ENCODE measurements at places on chromosomes 11 and 22.
A peak's percentile ranks its signal among the peaks of the same experiment; 100 is the strongest.

DNA sequence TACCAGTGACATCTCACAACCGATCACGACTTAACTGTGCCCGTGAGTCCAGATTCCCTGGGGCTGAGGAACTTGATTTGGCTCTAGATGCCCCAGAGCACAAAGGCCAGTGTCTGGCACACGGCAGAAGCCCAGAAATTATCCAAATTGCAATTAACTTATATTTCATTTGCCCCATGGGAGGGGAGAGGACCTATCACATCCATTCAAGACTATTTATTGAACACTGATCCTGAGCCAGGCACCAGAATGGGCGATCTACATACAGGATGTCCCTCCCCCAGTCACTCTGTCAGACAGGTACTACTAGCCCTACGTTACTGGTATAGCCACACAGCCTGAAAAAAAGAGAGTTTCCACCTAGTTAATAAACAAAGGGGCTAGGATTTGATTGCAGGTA is 5.1 kb downstream of the DNAL4 start:
- no peak overlapping the region for H3K4me3 ChIP-seq
- H3K4me1 ChIP-seq = peaks cover 9% of the 10 kb centered on the region
- H3K27me3 ChIP-seq = no peaks in the 10 kb centered on the region
- no peak overlapping the region for H3K27ac ChIP-seq

DNA sequence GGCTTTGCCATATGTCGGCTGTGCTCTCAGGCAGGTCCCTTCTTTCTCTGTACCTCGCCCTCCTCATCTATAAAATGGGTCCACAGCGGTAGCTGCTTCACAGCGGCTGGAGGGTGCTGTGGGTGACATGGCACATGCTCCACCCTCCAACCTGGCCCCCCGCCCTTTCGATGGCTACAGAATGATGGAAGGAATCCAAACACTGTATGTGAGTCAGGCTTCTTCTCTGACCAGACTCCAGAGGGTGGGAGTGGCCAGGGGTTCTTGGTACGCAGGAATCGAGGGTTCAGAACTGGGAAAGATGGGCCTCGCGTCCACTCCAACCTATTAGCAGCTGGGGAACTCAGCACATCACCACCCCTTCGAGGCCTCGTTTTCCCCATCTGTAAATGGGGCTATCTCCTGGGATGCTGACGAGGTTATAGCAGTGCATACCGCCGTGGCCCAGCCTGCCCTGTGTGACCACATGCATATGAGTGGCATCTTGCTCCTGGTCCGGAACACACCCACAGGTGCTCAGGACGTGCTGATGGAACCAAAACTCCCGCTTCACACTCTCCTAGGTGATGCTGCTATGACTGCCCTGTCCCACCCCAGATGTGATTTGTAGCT is 26.4 kb downstream of the MN1 start:
- H3K36me3 ChIP-seq = no peaks in the 10 kb centered on the region
- no peaks in the 10 kb centered on the region for H3K4me1 ChIP-seq
- no peaks in the 10 kb centered on the region for H3K27me3 ChIP-seq
- DNase-seq = no peak
- no peak overlapping the region for H3K4me3 ChIP-seq

DNA sequence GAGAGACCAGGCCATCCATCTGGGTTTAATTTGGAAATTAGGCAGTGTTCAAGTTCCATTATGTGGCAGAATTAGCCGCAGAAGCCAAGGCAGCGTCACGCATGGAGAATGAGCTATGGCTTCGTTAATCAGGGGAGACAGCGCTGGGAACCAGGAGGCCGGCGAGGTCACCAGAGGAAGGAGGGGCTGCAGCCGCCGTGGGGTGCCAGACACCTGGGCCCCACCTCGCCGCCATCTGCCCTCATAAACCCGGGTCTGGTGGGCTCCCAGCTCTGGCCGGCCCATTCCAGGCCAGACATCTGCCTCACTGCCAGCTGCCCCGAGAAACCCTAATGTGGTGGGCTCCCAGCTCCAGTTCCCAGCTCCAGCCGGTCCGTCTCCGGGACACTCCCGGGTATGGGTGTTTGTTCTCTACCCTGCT is 676.9 kb downstream of the BRD1 start:
- DNase-seq = no peak
- H3K4me1 ChIP-seq = no peaks in the 10 kb centered on the region
- H3K27ac ChIP-seq = no peak overlapping the region

DNA sequence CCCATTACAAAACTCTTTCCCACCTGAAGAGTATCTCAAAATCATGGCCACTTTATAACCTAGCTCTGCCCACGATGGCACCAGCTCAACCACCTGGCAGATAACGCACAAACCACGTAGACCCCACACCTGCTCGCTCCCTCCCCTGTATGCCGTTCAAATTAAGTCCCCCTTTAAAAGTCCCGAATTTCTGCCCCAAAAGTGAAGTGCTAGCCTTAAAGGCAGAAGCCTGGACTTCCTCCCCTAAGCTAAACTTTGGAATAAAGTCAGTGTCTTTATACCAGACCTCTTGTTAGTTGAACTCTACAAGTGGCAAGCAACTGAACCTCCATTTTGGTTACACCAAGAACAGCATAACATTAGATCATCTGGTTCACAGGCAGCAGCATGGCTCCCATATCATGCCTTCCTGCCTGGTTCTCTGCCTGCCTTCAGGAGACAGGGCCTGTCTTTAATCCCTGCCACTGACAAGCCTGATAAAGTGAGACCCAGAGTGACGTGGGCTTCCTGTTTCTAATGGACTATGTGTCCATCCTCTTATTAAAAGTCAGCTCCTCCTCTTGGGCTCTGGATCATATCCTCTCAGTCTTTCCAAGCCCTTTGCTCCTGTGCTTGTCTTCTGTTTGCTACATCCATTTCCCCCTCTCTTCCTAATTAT is 32.6 kb upstream of the NNMT start:
- no peaks in the 10 kb centered on the region for H3K36me3 ChIP-seq
- H3K4me3 ChIP-seq = no peak overlapping the region

GRCh38 chr11:68194675-68195294 is 18.3 kb downstream of the KMT5B start:
- no peaks in the 10 kb centered on the region for H3K36me3 ChIP-seq
- H3K27me3 ChIP-seq = no peaks in the 10 kb centered on the region
- H3K27ac ChIP-seq = no peak overlapping the region
- H3K4me1 ChIP-seq = peaks cover 47% of the 10 kb centered on the region
- no peak for DNase-seq
- no peak overlapping the region for H3K4me3 ChIP-seq

DNA sequence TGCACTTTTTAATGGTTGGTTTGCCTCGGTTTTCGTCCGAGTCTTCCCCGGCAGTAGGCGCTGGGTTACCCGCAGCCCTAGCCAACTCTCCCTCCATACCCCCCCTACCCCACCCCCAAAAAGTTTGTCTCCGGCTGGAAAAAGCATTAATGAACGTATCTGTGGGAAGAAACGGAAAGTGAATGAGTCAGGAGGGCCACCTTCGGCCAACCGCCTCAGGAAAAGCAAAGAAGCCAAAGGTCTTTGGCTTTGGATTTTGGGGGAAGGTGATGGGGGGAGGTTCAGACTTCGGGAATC is 508 bp upstream of the FLI1 start:
- peak overlapping the region; percentile 77 for H3K4me3 ChIP-seq
- peak overlapping the region; percentile 77 for H3K27ac ChIP-seq
- no peak for DNase-seq

GRCh38 chr22:45218976-45219375 is 21.7 kb downstream of the KIAA0930 start:
- no peaks in the 10 kb centered on the region for H3K27me3 ChIP-seq
- peaks cover 4% of the 10 kb centered on the region for H3K4me1 ChIP-seq
- no peak overlapping the region for H3K4me3 ChIP-seq
- no peak overlapping the region for H3K27ac ChIP-seq
- no peaks in the 10 kb centered on the region for H3K36me3 ChIP-seq

DNA sequence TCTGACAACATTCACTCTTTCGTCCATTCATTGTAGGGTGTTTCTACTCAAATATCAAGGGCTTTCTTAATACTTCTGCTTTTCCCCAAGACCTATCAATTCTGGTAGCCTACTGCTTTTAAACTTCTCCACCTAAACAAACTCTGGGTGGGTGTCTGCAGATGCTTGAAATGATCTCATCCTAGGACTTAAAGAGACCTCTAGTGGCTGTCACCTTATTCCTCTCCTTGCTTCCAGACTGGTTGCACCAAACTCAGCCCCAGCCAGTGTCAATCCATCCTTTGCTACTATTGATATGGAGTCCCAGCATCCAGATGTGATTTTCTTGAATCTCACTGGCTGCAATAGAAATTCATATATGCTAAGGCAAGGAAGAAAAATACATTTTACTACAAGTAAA is 274.7 kb downstream of the NXPE2 start:
- H3K27me3 ChIP-seq = no peaks in the 10 kb centered on the region
- DNase-seq = no peak
- no peaks in the 10 kb centered on the region for H3K36me3 ChIP-seq
- H3K4me3 ChIP-seq = no peak overlapping the region

GRCh38 chr11:8788616-8789015 is 106.0 kb downstream of the RPL27A start:
- H3K27ac ChIP-seq = no peak overlapping the region
- no peaks in the 10 kb centered on the region for H3K36me3 ChIP-seq
- no peak for DNase-seq
- no peak overlapping the region for H3K4me3 ChIP-seq
- H3K27me3 ChIP-seq = no peaks in the 10 kb centered on the region

- no peaks in the 10 kb centered on the region for H3K27me3 ChIP-seq
- H3K27ac ChIP-seq = no peak overlapping the region
- no peaks in the 10 kb centered on the region for H3K36me3 ChIP-seq
- no peak for DNase-seq
- no peak overlapping the region for H3K4me3 ChIP-seq
Measured at GRCh38 chr11:35935390-35935789, 8.5 kb upstream of the LDLRAD3 start.

DNA sequence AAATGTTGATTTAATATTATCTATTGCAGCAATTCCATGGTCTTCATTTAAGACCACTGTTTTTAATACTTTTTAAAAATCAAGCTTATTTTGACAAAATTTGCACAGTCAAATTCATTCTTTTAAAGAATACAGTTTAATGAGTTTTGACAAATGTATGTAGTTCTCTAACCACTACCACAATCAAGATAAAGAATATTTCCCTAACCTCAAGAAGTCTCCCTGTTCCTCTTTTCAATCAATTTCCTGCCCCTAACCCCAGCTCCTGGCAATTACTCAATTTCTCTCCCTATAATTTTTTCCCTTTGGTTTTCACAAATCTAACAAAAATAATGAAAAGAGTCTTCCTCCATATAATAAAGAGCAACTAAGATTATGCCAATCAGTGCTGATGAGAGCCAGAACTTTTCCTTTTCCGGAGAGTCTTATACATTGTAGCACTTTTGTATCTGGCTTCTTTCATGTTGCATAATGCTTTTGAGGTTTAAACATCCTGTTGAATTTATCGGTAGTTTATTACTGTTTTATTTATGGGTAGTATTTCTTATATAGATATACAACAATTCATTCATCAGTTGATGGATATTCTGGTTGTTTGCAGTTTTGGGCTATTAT is 231.7 kb downstream of the AASDHPPT start:
- H3K36me3 ChIP-seq = no peaks in the 10 kb centered on the region
- H3K27me3 ChIP-seq = no peaks in the 10 kb centered on the region
- H3K27ac ChIP-seq = no peak overlapping the region
- no peaks in the 10 kb centered on the region for H3K4me1 ChIP-seq
- no peak overlapping the region for H3K4me3 ChIP-seq

DNA sequence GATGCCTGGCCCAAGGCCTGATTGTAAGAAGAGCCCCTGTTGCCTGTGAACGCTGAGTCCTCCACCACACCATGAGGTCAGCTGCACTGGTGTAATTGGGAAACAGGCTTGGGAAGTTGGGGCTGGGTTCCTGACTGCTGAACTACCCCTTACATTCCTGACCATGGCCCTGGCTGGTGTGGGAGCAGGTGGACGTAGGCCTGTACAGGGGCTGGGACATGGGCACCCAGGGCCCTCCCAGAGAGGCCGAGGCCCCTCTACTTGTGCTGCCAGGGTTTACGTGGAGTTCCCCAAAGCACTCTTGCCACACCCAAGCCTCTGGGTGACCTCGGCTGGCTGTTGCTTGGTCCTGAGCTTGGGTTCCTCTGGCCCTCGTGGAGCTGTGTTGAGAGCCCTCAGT is 5.4 kb downstream of the RELT start:
- H3K36me3 ChIP-seq = no peaks in the 10 kb centered on the region
- DNase-seq = no peak
- H3K27me3 ChIP-seq = no peaks in the 10 kb centered on the region
- no peak overlapping the region for H3K4me3 ChIP-seq
- H3K27ac ChIP-seq = no peak overlapping the region

- no peak for DNase-seq
- H3K36me3 ChIP-seq = no peaks in the 10 kb centered on the region
- H3K27me3 ChIP-seq = no peaks in the 10 kb centered on the region
- H3K27ac ChIP-seq = peak overlapping the region; percentile 63
Measured at GRCh38 chr22:21734540-21735199, 924 bp downstream of the YPEL1 start.

DNA sequence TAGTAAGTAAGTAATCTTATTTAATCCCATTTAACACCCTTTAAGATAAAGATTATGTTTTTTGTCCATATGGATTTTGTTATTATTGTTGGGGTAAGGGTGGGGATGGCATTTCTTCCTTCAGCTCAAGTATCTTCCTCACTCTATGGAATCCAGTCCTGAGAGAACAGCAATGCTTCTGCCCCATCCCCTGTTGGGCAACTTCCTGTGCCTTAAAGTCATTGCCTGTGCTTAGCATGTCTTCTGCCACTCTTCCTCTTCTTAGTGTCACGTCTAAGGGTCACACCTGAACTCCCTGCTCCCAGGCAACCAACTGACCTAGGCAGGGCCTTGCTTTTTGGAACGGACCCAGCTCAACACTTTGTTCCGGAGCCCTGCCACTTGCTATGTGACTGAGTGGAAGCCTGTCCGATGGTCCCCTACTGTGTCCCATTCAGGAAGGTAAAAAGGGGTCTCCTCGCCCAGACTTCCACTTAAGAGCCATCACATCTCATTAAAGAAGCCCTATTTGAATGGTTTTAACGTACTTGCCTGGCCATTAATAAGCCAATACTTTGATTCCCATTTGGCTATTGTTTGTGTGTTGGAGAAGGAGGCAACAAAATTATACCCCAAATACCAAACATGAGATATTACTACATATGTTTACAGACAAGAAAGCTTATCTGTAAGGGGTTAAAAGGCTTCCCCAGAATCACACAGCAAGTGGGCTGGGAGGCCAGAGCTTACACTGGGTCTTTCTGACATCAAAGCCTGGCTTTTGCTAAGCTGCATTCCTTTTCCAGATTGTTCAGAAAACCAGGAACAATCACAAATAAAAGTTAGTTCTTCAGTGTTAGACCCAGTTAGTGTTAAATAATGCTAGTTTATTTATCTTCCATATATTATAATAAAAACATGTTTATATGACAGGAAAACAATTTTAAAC is 59.2 kb downstream of the RAB38 start:
- DNase-seq = no peak
- no peaks in the 10 kb centered on the region for H3K4me1 ChIP-seq
- no peaks in the 10 kb centered on the region for H3K36me3 ChIP-seq
- H3K27ac ChIP-seq = no peak overlapping the region

Measured in CD4-positive, alpha-beta memory T cell (primary cell).